ENCODE measurements at places on chromosomes 4 and X.

DNA sequence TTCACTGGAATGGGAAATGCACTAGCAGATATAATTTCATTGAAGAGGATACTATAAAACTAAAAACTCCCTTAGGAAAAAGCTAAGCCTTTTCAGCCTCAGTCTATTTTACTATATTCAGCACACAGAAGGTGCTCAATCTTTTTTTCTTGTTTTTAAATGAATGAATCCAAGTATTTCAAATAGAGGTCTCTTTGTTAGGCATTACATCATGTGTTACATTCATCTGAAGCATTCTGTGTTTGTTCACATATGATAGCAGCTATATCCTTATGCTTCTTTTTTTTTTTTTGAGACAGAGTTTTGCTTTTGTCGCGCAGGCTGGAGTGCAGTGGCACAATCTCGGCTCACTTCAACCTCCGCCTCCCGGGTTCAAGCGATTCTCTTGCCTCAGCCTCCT lies 278.4 kb downstream of the CAMK2D start:
- no peaks in the 10 kb centered on the region for H3K36me3 ChIP-seq
- H3K27me3 ChIP-seq = no peaks in the 10 kb centered on the region
- no peak overlapping the region for H3K4me3 ChIP-seq
- DNase-seq = no peak
- H3K27ac ChIP-seq = no peak overlapping the region

DNA sequence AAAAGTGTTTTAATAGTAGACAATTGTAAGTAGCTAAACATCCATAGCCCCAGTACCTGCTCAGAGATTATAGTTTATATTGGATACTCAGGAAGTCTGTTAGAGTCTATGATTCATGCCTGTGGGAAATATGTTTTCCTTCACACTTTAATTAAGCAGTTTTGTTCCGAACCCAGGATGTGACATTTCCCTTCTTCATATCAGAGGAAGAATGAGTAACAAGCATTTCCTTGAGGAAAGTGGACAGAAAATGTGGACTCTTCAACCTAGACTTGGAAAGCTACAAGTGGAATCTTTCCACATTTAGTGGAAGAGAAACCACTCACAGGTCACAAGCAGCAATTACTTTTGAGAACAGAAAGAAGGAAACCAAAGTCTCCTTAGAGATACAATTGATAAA lies 419.4 kb downstream of the C4orf33 start:
- H3K27ac ChIP-seq = no peak overlapping the region
- H3K4me1 ChIP-seq = no peaks in the 10 kb centered on the region
- H3K27me3 ChIP-seq = no peaks in the 10 kb centered on the region
- no peak overlapping the region for H3K4me3 ChIP-seq

DNA sequence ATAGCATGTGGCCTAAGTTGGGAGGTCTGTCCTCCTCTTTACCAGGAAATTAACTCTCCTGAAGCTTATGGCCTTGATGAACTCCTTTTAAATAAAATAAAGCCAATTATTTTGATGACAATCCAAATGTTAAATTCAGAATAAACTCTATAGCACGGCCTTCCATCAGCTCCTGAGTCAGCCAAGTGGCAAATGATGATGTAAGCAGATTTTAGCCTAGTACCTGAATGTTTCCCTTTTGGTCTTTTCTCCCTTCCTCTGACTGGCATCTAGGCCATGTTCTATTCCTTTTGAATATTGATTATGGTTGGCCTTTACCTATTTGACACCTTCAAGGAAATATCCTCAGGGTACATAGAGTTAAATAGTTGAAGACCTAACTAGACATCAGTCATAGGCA lies 76.2 kb downstream of the PARM1 start:
- H3K27me3 ChIP-seq = no peaks in the 10 kb centered on the region
- H3K27ac ChIP-seq = no peak overlapping the region
- no peaks in the 10 kb centered on the region for H3K4me1 ChIP-seq
- no peak overlapping the region for H3K4me3 ChIP-seq

- no peaks in the 10 kb centered on the region for H3K27me3 ChIP-seq
- H3K4me1 ChIP-seq = no peaks in the 10 kb centered on the region
- no peaks in the 10 kb centered on the region for H3K36me3 ChIP-seq
- no peak for DNase-seq
- no peak overlapping the region for H3K4me3 ChIP-seq
These were observed 121.9 kb downstream of the CLCN4 start for GRCh38 chrX:10278716-10279115.

GRCh38 chr4:114658776-114659175 lies 60.2 kb downstream of the UGT8 start:
- DNase-seq = no peak
- no peaks in the 10 kb centered on the region for H3K36me3 ChIP-seq
- H3K4me1 ChIP-seq = no peaks in the 10 kb centered on the region
- H3K4me3 ChIP-seq = no peak overlapping the region
- no peak overlapping the region for H3K27ac ChIP-seq

DNA sequence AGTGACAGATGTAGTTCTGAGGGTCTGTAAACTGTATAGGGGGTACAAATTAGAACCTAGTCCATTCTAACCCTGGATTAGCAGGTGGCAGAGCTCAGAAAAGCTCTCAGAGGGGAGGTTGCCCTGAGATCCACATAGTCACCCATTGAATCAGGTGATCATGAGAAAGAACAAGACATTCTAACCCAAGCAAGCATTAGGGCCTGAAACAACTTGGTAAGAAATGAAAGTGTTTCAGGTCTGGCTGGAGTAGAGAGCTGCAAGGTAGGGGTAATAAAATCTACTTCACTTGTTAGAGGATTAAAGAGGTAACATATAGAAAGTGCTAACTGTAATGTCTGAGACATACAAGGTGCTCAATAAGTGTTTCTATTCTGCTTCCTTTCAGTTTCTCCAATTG lies 8.8 kb upstream of the BMP2K start:
- no peak for DNase-seq
- no peaks in the 10 kb centered on the region for H3K27me3 ChIP-seq
- no peak overlapping the region for H3K27ac ChIP-seq
- no peak overlapping the region for H3K4me3 ChIP-seq
- peaks cover 12% of the 10 kb centered on the region for H3K4me1 ChIP-seq
- H3K36me3 ChIP-seq = no peaks in the 10 kb centered on the region

- no peaks in the 10 kb centered on the region for H3K36me3 ChIP-seq
- H3K27ac ChIP-seq = no peak overlapping the region
- no peak for DNase-seq
- H3K4me1 ChIP-seq = no peaks in the 10 kb centered on the region
- no peaks in the 10 kb centered on the region for H3K27me3 ChIP-seq
These were observed 297.0 kb upstream of the CLNK start for GRCh38 chr4:10981576-10981975.

GRCh38 chr4:8093587-8094274 lies 64.9 kb downstream of the ABLIM2 start:
- no peak overlapping the region for H3K4me3 ChIP-seq
- no peaks in the 10 kb centered on the region for H3K4me1 ChIP-seq
- no peaks in the 10 kb centered on the region for H3K36me3 ChIP-seq
- no peak for DNase-seq
- H3K27ac ChIP-seq = no peak overlapping the region
- no peaks in the 10 kb centered on the region for H3K27me3 ChIP-seq

DNA sequence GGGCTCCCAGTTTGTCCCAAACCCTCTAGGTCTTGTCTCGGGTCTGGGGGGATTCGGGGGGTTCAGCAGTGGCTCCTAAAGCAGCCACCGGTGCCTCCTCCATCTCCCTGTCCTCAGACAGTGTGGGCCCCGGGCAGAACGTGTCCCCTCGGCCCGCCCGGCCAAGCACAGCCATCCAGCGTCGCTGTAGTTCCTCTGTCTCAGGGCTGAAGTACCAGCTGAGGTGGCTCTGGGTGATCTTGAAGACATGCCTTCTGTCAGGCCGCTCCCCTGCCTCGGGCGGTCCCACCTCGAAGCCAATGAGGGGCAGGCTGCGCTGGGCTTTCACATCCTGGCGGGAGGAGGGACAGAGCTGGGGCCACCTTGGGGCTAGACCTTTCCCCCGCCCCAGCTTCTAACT lies 5.9 kb downstream of the TSR2 start:
- H3K4me1 ChIP-seq = no peaks in the 10 kb centered on the region
- no peak overlapping the region for H3K27ac ChIP-seq
- DNase-seq = no peak
- H3K36me3 ChIP-seq = 0 out of 2 replicates have a peak, but pooled peaks cover 3% of the 10 kb centered on the region
- no peak overlapping the region for H3K4me3 ChIP-seq

GRCh38 chr4:150218447-150218846 lies 140.2 kb downstream of the DCLK2 start:
- no peak overlapping the region for H3K27ac ChIP-seq
- no peak overlapping the region for H3K4me3 ChIP-seq
- no peaks in the 10 kb centered on the region for H3K27me3 ChIP-seq

GRCh38 chr4:38856046-38856445 lies 571 bp downstream of the TLR6 start:
- H3K4me3 ChIP-seq = peak overlapping the region; percentile 26

DNA sequence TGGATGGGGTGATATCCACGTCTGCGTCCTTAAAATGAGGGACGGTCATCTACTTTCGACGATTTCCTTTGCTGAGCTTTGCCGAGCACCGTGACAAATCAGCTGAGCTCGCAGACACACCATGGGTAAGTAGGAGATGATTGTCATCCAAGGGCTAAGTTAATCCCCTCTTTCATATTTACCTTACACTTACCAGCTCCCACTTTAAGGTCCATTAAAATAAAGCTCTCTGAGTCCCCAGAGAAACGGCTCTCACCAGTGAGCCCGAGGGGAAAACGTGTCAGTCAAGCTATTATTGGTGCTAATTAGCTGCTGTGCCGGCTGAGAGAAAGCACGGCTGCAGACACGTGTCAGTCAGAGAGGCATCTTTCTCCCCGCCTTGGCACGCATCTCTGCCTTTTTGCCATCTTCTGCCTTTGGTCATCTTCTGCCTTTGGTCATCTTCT lies 72.2 kb downstream of the CRLF2 start:
- DNase-seq = no peak
- no peak overlapping the region for H3K27ac ChIP-seq
- no peaks in the 10 kb centered on the region for H3K36me3 ChIP-seq
- H3K27me3 ChIP-seq = no peaks in the 10 kb centered on the region

DNA sequence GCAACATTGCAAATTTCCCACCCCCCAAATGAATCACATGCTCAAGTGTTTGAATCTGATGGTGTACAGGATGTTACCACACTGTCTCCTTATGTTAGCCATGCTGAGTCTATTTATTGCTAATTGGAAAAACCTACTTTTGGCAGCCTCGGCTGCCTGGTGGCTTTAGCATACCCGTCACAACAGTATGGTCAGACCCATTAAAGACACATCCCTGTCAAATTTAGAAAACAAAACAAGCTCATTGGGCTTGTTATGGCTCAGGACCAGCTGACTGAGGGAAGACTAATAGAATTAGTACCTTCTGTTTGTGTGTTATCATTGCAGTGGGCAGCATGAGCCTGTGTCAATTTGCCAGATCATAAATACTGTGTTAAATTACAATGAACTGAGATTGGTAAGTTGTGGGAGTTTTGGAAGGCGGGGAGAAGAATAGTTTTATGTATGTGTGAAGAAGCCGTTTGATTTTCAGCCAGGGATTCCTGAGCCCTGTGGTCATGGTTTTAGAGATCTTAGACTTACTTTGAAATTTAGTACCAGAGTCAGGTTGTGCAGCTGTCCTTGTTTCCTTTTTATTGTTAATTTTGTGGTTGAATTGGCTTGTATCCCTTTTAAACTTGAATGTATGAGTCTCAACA lies 66.8 kb downstream of the POLA1 start:
- no peaks in the 10 kb centered on the region for H3K4me1 ChIP-seq
- H3K4me3 ChIP-seq = no peak overlapping the region

DNA sequence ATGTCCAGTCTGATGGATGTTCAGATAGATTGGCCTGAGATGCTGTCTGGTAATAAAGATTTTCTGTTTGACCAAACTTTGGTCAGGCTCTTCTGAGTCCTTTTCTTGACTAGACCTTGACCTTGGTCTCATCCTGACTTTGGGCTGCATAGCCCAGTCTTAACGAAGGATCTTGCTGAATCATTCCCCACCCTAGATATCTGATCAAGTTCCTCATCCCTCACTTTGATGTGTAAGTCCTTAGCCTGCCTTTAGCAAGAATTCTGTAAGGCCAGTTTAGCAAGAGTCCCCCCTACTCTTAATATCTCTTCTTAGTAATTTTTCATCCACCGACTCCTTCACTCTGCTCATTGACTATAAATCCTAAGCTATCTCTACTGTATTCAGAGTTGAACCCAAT lies 244.4 kb upstream of the JADE1 start:
- H3K27ac ChIP-seq = no peak overlapping the region
- H3K4me1 ChIP-seq = peaks cover 30% of the 10 kb centered on the region
- DNase-seq = no peak
- no peaks in the 10 kb centered on the region for H3K36me3 ChIP-seq
- H3K27me3 ChIP-seq = no peaks in the 10 kb centered on the region

DNA sequence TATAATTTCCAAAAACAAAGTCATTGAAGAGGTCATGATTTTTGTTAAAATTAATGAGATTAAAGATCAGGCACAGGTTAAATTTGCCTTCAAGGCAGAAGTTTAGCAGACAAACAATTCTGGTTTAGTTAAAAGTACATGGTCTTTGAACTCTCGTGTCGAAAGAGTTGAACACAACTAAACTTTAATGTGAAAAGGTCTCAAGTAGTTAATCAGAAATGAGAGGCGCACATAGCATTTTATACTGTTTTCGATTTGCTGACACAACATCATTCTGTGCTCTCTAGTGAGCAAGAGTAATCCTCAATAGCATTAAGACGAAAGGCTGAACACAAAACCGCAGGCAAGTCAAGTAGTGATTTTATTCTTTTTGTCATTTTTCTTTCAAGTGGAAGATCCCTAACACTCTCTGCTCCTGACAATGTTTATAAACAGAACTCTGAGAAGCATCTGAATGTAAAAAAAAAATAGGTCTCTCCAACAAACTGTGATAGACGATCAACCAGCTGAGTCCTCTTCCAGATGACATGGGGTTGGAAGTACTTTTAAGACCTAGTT lies 49.8 kb downstream of the SH3RF1 start:
- no peak for DNase-seq

DNA sequence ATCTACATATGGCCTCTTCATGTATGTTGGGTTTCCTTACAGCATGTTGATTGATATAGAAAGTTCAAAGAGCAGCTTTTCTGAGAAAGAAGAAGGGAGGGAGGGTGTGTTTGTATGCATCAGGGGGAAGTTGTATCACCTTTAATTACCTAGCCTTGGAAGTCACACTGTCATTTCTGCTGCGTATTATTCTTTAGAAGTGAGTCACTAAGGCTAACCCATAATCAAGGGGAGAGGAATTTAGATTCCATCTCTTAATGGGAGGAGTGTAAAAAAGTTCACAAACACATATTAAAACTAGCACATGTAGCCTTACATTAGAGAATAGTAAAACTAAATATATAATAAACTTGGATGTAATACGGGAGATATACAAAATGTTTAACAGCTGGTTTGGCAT lies 86.5 kb upstream of the CBLL2 start:
- no peak overlapping the region for H3K27ac ChIP-seq
- no peaks in the 10 kb centered on the region for H3K27me3 ChIP-seq
- H3K36me3 ChIP-seq = no peaks in the 10 kb centered on the region
- H3K4me3 ChIP-seq = no peak overlapping the region
- H3K4me1 ChIP-seq = no peaks in the 10 kb centered on the region

DNA sequence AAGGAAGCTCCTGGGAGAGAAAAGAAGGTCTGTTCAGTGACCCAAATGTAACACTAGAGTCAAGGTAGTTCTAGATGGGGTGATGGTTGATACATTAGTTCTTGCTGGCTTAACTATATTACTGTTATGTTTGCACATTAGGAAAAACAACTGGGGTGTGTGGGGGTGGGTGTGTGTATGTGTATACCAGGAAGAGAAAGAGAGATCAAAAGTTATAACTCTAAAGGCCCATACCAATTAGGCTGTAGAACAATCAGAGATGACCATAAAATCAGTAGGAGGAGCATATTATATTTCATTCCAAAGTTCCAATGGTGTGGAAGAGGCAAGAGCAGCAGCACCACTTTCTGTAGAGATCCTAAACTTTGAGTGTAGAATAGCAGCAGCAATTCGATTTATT lies 134.7 kb upstream of the FMR1 start:
- H3K27ac ChIP-seq = no peak overlapping the region
- no peaks in the 10 kb centered on the region for H3K27me3 ChIP-seq
- H3K4me3 ChIP-seq = no peak overlapping the region
- no peaks in the 10 kb centered on the region for H3K4me1 ChIP-seq

Data from SJSA1 (cell line).